Frontal cortex (tissue), 4 donors: ENCODE measurements at places on chromosomes 1 and 21. TPM values are rescaled to one million over a fixed set of nuclear protein-coding genes. Genes with fewer than 3 reads are reported as not detected.

Gene ECM1
- total RNA-seq = 0.41 TPM

Gene SPRR5
- total RNA-seq = not detected

DNA sequence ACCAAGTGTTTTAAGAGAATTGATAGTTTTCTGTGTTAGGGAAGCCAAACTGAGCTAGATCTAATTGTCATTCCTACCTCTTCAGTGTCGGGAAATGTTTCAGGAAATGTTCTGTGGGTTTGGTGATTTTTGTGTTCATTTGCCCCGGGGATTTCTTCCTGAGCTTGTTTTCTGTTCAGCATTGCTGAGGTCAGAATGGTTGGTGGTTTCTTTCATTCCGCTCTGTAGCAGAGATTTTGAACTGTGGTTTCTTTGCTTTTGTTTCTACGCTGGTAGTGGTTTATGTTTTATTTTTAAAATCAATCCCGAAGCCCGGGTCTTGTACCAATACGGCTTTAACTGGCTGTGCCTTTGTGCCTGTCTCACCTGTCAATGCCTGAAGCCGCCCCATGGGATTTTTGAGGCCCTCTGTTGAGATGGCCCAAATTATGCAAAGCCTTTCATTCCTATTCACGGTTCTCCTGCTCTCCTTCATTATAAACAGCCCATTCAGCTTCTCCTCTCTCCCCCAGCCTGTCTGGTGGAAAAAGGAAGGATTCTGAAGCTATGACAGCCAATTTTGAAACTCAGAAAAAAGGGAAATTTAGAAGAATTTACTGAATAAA, 417.2 kb upstream of the KAZN start:
- no peak for DNase-seq

DNA sequence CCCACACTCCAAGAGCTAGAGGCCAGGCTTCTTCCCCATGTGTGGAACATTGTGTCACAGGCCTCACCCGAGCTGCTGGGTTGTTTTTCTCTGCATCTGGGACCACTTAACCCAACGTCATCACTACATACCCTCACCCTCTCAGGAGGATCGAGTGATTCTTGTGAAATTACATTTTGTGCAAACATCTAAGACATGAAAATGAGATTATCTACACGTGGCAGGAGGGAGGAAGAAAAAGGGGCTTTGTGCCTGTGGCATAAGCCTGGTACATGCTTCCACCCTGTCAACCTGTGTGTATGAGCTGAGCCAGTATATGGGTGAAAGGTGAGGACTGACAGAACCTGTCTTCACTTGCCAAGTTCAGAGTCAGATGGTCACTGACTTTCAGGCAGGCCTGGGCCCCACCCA, 1.6 kb downstream of the CPT2 start:
- no peak for DNase-seq

Gene KRTAP19-1
- total RNA-seq = not detected

GRCh38 chr1:8424539-8425116, 106.7 kb downstream of the SLC45A1 start:
- DNase-seq = no peak

DNA sequence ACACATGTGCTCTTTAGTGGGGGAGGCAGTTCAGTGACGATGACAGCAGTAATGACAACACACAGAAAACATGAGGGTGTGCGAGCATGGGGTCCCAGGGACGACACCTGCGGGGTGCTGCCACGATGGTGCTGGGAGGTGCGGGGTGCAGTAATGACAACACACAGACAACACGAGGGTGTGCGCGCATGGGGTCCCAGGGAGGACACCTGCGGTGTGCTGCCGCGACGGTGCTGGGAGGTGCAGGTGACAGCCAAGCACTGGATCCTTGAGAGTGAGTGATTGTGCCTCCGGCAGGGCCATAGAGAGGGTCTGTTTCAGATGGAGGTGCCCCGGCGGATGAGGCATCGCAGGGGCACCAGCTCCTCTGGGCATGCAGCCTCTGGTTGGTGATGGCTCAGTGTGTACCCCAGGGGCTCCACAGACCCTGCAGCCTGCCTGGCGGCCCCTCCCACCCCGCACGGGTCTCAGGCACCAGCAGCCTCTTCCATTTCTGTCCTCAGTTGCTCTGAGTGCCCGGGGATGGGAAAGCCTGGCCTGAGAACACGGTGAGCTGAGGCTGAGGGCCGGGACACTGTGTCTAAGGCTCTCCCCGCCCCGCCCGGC, 191.7 kb upstream of the ARHGEF16 start:
- no peak for DNase-seq

GRCh38 chr1:228081578-228082213, 812 bp upstream of the ARF1 start:
- no peak for DNase-seq

DNA sequence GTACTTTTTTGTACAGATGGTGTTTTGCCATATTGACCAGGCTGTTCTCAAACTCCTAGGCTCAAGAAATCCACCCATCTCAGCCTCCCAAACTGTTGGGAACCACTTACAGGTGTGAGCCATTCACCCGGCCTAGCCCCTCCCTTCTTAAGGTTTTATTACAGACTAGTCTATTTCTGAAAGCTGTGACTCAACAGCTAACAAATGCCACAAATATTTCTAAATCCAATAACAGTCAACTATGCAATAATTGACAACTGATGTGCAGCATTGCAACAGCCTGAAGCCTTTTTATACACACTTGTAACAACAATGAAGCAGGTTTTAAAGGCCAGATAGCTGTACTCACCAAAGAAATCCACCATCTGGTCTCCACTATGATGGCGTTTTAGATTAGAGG, 51.4 kb downstream of the GRIK1 start:
- no peak for DNase-seq

Gene RIPK4
- not detected for total RNA-seq

Gene PGLYRP4
- total RNA-seq = not detected

DNA sequence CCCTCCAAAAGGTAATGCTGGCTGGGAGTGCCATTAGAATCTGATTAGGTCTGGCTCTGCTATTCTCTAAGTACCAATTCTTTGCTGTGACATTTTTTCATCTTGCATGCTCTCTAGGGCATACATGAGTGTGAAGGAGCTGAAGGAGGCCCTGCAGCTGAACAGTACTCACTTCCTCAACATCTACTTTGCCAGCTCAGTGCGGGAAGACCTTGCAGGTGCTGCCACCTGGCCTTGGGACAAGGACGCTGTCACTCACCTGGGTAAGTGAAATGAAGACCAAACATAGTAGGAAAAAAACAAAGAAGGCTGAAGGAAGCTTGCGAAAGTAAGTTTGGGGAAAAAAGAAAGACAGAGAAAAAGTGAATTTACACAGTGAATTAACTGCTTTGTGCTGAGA, 207.9 kb downstream of the PAPPA2 start:
- no peak for DNase-seq

GRCh38 chr1:17080880-17081279, 27.0 kb upstream of the SDHB start:
- no peak for DNase-seq

- DNase-seq = no peak
Measured at GRCh38 chr1:63368131-63368530, 704 bp downstream of the ALG6 start.

GRCh38 chr1:219293410-219293809, 119.7 kb downstream of the LYPLAL1 start:
- DNase-seq = no peak

DNA sequence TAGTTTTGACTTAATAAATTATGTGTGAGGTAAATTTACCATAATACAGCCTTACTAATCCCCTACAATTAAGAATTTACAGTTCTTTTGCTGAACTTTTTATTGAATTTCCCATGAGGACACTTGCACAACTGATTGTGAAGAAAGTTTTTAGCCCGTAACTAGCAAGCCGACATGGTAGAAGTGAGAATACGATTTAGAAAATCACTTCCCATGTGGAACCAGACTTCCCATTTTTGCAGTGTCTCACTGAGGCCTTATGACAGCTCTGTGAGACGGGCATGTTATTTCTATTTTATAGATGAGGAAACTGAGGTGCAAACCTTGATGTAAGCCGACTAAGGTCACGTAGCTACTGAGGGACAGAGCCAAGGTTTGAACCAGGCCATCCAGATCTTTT, 32.5 kb upstream of the LMO4 start:
- no peak for DNase-seq

- no peak for DNase-seq
Measured at GRCh38 chr1:73800376-73800775, 397.6 kb downstream of the LRRIQ3 start.

GRCh38 chr1:172834609-172835008, 175.7 kb downstream of the FASLG start:
- DNase-seq = no peak

DNA sequence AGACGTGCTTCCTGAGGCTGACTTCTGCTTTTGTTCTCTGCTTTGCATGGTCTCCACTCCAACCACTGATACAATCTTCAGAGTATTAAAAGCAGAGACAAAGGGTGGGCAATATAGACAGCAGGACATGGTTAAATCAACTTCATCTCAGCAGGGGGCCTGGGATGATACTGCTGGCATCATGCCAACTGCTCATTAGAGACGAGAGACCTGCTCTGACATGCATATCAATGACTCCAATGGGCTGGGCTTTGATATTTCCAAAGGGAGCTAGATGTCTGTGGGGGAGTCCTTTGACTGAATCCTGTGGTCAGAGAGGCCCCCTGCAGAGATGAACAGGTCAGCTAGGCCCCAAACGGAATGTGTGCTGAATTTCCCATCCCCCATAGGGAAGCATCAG, 106.6 kb downstream of the ACTL8 start:
- no peak for DNase-seq

Gene GFI1
- total RNA-seq = not detected

DNA sequence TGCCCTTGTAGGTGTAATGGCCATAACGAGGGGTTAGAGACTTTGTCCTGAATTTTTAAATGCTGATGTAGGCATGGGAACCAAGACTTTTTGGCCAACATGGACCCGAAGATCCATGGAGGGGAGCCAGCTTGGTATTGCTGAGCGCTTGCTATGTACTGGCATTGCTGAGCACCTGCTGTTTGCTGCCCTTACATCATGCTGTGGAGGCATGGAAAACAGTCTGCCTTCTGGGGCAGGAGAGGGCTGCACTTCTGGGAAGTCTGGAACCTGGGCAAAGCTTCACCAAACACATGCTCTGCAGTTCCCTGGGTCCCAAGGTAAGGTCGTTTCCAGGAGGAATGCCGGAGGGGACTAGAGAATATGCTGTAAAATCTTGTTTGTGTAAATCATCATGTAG, 86.3 kb upstream of the CNIH3 start:
- no peak for DNase-seq

DNA sequence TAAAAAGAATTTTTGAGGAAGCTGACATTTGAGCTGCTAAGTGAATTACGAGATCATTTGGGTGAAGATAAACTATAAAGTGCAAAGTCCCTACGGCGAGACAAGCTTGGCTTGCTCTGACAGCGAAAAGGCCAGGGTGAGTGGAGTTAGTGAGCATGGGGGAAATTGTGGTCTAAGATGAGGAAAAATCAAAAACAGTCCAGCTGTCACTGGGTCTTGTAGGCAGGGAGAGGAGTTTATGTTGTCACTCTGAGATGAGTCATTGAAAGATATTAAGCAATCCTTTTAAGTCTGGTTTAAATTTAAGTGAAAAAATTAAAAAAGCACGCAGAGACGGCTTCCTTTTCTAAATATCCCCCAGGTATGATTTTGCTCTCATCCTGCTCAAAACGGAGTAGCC, 601.9 kb downstream of the MRPL39 start:
- no peak for DNase-seq

DNA sequence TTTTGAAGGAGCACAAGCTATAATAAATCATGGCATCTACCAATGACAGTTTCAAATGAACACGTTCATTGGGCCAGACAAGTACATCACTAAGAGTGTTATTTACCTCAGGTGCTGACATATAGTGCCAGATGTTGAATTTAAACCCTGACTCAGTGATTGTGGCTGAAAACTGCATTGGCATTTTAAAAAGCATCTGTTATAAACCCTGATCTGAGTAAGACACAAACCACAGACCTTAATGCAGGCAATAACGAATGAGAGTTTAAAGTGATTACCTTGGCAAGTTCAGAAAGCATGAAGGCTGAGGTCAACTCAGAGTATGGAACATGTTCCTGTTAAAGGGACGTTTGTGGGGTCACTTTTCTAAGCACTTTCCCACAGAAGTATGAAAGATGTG, 865.1 kb upstream of the TMPRSS15 start:
- no peak for DNase-seq

Gene KRTAP26-1
- not detected for total RNA-seq

DNA sequence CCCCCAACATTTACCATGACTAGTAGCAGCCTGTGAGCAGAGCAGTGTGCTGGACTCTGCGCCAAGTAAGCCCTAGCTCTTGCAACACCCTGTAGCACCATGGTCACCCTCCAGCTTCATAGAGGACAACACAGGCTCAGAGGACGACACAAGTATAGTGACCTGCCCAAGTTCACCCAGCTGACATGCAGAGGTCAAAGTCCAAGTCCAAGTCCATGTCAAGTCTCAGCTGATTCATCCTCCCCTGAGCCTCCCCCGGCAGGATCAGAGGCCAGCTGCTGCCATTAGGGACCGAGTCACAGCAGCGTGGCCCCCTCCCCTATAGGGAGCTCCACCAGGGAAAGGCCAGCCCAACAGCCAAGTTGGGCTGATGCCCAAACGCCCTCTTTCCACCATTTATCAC, 15.9 kb downstream of the SDC3 start:
- DNase-seq = no peak
